T-helper 2 cell treated with Interferon-gamma antibody and Interleukin-4, amounts not matched to agents 100 ng/mL and 5 ng/mL, for 36 hours (primary cell): ENCODE measurements at places on chromosomes 13 and 19. TPM values are rescaled to one million over a fixed set of nuclear protein-coding genes. Genes with fewer than 3 reads are reported as not detected.

SIGLEC7 gene
- total RNA-seq: not detected in 2 replicates

KATNAL1 gene
- 18.9 and 19.8 TPM in 2 replicates for total RNA-seq

CCDC194 gene
- 3.4 and 4.0 TPM in 2 replicates for total RNA-seq

TEX101 gene
- not detected in 2 replicates for total RNA-seq

ZSCAN4 gene
- total RNA-seq: not detected in 2 replicates

RASAL3 gene
- total RNA-seq: 113 and 133 TPM in 2 replicates

DZIP1 gene
- 0.11 and 0.39 TPM in 2 replicates for total RNA-seq

SLC25A15 gene
- total RNA-seq: 14.2 and 17.4 TPM in 2 replicates

KLHL26 gene
- total RNA-seq: 10.5 and 11.7 TPM in 2 replicates

DACH1 gene
- total RNA-seq: 0.05 TPM in 1 of 2 replicates, not detected in the other

NCAN gene
- 0.48 TPM in 1 of 2 replicates, not detected in the other for total RNA-seq

ATP11A gene
- total RNA-seq: 64.2 and 68.2 TPM in 2 replicates

NEK5 gene
- total RNA-seq: 0.05 and 0.09 TPM in 2 replicates

ZNF493 gene
- 17.1 and 17.3 TPM in 2 replicates for total RNA-seq

ABCA7 gene
- total RNA-seq: 44.1 and 44.3 TPM in 2 replicates

HPN gene
- total RNA-seq: not detected in 2 replicates

LGALS14 gene
- total RNA-seq: not detected in 2 replicates

DENND1C gene
- total RNA-seq: 90.0 and 94.3 TPM in 2 replicates

UBAC2 gene
- 51.6 and 51.8 TPM in 2 replicates for total RNA-seq

TMEM145 gene
- total RNA-seq: 0.77 TPM in 1 of 2 replicates, not detected in the other

LRFN3 gene
- total RNA-seq: 9.7 and 11.4 TPM in 2 replicates

SKA3 gene
- total RNA-seq: 39.4 and 44.0 TPM in 2 replicates

NOTCH3 gene
- total RNA-seq: not detected in 2 replicates

EHD2 gene
- 0.11 TPM in 1 of 2 replicates, not detected in the other for total RNA-seq

PTGIR gene
- total RNA-seq: 26.9 and 29.1 TPM in 2 replicates

CCDC122 gene
- total RNA-seq: 0.23 and 0.27 TPM in 2 replicates

OR7A5 gene
- not detected in 2 replicates for total RNA-seq

PLPP2 gene
- total RNA-seq: 0.05 TPM in 1 of 2 replicates, not detected in the other

CPB2 gene
- total RNA-seq: not detected in 2 replicates

GAPDHS gene
- total RNA-seq: not detected in 2 replicates

CIRBP gene
- total RNA-seq: 195 and 200 TPM in 2 replicates

PPP1R13L gene
- total RNA-seq: 10.9 and 12.9 TPM in 2 replicates

DAND5 gene
- total RNA-seq: not detected in 2 replicates

ENOX1 gene
- total RNA-seq: not detected in 2 replicates

ZNF578 gene
- 0.20 and 0.36 TPM in 2 replicates for total RNA-seq
